ENCODE measurements at places on chromosomes 5 and 9.

DNA sequence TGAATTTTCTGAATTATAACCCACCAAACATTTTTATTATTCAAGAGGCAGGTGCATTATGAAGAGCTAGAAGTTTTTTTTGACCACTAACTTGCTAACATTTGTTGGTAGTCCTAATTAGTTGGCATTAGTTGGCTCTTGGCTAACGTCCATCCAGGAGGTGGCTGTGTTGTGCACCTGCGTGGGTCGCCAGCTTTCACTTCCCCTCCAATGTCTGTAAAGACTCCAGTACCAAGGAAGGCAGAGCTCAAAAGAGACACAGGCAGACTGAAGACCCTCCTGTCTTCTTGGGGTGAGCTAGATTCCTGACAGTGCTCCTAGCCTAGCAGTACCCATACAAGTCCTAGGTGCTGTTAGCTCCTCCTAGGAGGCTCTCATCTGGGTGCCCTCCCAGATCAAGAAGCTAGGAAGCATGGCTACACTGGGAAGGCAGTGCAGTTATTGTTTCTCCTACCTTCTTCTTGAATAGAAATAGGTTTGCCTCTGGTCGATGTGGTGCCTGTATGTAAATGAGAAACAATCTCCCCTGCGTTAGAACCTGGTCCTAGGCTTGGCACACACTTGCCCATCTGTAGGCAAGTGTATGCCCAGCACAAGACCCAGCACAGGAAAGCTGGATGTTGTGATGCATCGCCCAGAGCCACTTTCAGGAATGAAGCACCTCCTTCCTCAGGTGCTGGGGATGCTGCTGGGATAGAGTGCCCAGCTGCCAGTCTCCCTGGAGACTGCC is 190.9 kb downstream of the ICE1 start:
- no peak for DNase-seq

- DNase-seq, result no peak
Observed at GRCh38 chr5:109479260-109479860, 69.6 kb upstream of the PJA2 start.

GRCh38 chr5:94402096-94402495 is 216.3 kb downstream of the KIAA0825 start:
- no peak for DNase-seq

DNA sequence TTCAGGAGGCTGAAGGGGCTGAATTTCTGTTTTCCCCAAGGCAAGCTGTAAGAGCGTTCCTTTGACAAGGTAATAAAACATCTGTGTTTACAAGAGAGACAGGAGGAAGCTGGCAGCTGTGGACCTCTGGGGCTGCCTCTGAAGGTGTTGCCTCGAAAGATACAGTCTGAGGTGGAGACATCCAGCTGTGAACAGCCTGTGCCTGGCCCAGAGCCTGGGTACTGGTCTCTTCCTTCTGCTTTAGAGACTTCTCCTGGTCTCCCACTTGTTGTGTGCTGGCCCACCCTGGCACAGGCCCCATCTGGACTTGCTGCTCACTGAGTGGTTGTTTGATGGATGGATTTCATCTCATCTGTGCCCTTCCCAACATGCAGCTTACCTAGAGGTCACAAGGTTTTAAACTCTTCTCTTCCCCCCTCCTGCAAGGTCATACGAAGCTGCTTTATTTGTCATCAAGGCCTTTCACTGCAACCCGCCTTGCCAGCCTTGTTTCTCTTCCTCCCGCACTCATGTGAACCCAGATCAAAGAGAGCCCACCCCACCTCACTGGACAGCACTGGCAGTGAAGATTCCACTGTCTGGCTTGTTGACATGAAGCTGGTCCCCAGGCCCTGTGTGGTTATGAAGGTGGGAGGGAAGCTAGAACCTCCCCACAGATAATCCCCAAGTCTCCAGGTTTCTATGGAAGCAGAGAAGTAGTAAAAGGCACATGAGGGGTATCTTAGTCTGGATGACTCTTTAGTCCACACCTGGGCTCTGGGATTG is 35.0 kb upstream of the ALDH1B1 start:
- no peak for DNase-seq

DNA sequence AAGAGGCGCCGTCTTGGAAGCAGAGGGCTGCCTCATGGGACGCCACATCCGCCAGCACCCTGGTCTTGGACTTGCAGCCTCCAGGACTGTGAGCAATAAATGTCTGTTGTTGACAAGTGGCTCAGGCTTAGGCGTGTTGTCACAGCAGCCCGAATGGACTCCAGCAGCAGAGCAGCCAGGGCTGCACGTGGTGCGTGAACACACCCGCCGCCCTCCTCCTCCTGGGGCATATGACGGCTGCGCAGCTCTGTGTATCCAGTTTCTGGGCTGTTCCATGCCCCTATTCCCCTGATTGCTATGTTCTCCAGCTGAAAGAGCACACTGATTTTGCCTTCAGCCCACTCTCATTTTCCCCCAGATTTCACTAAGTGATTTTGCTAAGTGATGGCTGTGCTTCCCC is 36.0 kb upstream of the CLPTM1L start:
- no peak for DNase-seq

All from activated CD4-positive, CD25-positive, alpha-beta regulatory T cell (primary cell).